ENCODE measurements at places on chromosomes 3 and 15.

GRCh38 chr3:46416125-46416810 lies 9.2 kb downstream of the CCRL2 start:
- no peak for DNase-seq

DNA sequence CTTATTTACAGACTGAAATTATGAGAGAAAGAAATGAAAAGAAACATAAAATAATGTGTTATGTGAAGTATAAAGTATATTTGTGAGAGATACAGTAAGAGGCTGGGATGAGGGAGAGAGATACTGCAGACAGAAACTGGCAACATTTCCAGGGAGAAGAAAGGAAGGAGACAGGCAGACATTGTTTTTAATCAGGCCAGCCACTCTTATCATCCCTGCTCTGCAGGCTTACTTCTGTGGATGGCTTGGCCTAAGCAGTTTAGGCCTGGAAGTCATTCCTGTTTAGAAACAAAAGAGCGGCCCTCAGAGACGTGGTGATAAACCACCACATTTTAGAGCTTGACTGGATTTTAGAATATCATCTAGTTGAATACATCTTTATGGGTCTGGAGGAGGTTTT lies 12.4 kb downstream of the PCCB start:
- no peak for DNase-seq

DNA sequence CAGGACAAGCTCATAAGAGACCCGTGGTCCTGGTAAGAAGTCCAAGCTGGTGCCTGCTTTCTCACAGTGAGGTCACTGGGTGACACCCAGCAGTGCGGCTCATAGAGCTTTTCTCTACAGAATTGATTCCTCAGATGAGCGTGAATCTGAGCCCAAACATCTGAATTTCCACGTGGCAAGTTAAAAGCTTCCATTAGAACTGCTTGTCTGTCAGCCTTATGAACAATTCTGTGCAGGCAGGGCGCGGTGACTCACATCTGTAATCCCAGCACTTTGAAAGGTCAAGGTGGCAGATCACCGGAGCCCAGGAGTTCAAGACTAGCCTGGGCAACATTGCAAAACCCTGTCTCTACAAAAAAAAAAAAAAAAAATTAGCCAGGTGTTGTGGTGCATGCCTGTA lies 113.1 kb upstream of the ABHD17C start:
- DNase-seq, result no peak

GRCh38 chr15:79041601-79042168 lies 48.9 kb downstream of the RASGRF1 start:
- no peak for DNase-seq

DNA sequence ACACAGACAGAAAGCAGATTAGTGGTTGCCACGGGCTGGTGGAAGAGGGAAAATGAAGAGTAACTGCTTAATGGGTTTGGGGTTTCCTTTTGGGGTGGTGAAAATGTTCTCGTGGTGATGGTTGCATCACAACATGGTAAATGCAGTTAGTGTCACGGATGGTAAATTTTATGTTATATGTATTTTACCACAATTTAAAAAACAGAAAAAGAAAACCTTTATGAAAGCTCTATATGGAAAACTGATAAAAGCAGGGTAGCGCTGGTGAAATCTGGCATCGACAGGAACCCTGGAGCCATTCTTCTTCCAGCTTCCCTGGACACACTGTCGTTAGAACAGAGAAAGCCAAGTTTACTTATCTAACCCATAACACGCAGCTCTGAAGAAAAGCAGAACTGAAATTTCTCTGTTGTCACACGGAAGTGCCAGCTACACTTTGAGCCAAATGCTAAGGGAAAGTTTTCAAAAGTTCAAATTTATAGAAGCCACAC lies 287.7 kb upstream of the NR2F2 start:
- no peak for DNase-seq

GRCh38 chr3:4712109-4712508 lies 219.0 kb downstream of the ITPR1 start:
- no peak for DNase-seq

GRCh38 chr3:128411574-128412064 lies 55.1 kb downstream of the DNAJB8 start:
- DNase-seq, result no peak

DNA sequence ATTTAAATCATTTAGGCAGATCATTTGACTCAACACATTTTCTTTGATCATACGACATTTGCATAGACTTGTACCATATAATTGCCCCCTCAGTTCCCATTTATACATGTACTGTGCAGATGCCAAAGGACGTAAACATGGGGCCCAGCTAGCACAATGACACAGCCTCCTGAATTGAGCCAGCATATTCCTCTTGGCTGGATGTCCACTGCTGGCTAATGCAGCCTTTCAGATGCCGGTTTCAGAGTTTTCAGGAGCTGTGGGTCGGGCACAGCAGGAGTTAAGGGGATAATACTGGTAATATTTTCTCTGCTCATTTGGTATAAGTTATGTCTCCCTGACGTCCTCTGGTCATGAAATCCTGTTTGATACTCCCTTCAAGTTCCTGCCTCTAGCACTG lies 39.4 kb downstream of the KAT2B start:
- peak; percentile 42 for DNase-seq

DNA sequence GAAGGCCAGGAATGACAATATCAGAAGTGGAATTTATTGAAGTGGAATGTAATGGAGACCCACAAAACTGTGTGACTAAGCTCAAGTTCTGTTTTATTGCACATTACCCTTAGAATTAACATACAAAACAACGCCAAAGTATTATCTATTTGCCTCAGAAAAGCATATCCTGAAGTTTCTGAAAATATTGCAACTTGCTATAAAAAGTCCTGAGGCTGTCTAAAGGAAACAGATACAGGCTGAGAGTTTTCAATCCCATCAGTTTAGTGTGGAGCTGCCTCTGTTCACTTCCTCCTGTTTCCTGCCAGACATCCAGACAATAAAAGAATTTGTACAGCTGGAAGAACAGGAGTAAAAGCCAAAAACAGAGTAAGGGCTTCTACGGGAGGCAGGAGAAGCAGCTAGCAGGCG lies 108.8 kb downstream of the FBN1 start:
- DNase-seq, result no peak

DNA sequence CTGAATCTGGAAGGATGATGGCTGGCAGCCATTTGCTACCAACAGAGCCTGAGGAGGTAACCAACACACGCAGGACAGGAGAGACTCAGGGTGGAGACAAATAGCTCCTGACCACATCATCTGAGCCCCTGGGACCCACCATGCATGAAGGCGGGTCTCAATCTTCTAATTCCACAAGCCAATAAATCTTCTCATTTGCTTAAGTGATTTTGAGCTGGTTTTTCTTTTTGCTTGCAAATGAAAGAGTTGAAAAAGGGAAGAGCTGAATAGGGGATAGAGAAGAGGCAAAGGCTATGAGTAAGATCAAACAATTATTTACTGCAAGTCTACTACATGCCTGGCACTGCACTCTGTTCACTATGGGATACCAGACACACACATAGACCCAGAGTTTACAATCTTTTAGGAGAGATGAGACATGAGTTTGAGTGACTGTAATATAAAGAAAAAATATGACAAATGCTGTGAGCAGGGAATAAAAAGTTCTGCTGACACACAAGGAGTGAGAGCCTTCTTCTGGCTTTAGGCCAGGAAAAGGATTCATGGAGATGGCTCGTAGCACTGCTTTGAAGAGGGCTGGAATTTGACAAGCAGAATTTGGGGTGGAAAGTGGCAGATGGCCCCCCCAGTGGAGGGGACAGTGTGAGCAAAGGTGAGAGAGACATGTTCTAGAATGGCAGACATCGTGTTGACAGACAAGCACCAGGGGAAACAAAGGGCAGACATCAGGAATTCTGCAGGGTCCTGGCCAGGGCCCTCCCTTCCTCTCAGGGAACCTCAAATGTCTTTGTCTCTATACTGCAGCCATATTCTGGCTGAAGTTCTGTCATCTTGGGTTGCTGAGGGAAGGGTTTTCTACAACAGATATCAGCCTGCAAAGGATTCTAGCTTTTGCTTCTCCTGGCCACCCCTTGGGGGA lies 69.8 kb upstream of the WNT5A start:
- no peak for DNase-seq

DNA sequence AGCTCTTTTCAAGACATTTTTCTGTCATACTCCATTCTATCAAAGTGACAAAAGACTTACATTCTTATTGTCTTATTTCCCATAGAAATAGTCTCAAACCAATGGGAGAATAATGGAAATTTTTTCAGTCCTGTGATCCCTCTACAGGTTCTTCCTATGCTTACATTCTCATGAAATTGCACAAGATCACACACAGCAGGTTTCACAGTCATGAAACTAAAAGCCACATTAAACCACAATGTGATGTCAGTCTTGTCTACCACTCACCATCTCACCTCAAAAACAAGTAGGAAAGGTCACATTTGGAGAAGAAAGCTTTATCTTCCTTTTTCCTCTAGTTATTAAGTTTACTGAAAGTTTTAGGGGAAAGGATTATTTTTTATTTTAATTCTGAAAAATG lies 161.0 kb upstream of the RORA start:
- no peak for DNase-seq

DNA sequence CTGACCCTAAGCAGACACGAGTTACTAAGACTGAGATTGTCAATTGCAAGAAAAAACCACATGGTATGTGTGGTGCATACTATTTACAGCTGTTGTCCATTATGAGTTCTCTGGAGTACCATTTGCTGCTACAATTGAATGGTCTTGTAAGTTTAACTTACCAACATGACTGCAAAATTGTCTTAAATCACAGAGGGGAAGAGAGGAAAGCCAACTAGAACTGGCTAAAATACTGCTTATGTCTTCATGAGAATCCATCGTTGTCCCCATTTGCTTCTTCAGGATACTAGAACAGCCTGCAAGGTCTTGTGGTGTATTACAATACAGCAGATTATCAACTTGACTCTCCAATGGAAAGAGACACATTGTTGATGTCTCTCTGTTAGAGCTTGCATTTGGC lies 313.2 kb downstream of the AGBL1 start:
- DNase-seq, result no peak

- DNase-seq, result no peak
These were observed 54.4 kb upstream of the EHHADH start for GRCh38 chr3:185308126-185308754.

GRCh38 chr3:113896930-113897329 lies 50.9 kb upstream of the ZDHHC23 start:
- no peak for DNase-seq

DNA sequence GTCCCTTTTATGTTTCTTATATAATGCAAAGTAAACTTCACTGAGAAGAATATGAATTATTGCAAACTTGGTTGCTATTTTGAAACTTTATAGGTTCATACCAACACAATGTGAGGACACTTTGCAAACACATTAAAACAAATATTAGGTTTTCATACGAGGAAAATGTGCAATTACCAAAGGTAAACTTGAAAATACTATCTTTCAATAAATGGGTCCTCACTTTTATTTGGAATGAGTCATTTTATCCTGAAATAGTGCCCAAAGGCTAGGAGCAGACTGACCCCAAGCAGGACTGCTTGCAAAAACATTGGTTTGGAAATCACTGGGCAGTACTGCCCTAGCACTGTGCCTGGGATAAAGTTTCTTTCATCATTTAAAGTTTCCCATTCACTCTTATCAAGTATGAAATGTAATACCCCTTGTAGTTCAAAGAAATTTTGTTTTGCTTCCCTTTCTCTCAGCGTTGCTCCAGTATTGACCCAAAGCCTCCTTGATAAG lies 396.5 kb downstream of the EPHA3 start:
- no peak for DNase-seq

- DNase-seq, result no peak
These were observed 135.0 kb downstream of the GREM1 start for GRCh38 chr15:32852771-32853170.

- DNase-seq, result no peak
These were observed 12.0 kb downstream of the TBC1D5 start for GRCh38 chr3:17730318-17730967.

- DNase-seq, result no peak
These were observed 58.8 kb downstream of the GADL1 start for GRCh38 chr3:30835667-30836066.

DNA sequence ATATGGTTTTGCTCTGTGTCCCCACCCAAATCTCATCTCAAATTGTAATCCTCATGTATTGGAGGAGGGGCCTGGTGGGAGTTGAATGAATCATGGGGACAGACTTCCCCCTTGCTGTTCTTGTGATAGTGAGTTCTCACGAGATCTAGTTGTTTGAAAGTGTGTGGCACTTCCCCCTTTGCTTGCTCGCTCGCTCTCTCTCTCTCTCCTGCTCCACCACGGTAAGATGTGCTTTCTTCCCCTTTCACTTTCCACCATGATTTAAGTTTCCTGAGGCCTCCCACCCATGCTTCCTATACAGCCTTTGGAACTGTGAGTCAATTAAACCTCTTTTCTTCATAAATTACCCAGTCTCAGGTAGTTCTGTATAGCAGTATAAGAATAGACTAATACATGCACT lies 60.7 kb downstream of the GSK3B start:
- no peak for DNase-seq

DNA sequence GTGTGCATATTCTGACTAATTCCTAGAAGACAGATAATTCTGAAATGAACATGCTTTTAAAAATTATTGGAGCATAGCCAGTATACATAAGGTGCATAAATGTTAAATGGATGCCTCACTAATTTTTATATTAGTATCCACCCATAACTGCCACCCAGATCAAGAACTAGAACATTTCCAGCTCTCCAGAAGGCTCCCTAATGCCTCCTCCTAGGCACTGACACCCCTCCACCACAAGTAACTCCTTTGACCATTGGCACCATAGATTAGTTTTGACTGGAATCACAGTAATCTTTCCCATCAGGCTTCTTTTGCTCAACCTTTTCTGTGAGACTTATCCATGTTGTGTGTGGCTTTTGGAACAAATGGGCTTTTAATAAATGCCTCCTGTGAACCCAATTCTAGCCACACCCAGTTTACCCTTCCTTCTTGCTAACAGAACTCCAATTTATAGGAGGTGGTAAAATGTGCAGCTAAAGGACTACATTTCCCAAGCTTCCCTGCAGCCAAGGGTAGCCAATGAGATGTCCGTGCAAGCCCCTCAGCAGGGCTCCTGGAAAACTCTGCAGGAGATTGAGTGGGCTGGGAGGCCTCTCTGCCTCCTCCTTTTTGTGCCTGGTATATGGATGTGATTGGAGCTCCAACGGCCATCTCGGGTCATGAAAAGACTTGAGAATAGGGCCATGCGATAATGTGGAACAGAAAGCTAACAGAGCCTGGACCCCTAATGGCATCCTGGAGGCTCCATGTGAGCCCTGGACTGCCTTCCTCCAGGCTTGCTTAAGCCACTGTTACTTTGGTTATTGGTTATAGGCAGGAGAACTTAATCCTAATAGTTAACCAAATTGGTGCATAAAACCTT lies 322.6 kb upstream of the TLE3 start:
- DNase-seq, result no peak

- DNase-seq, result peak; percentile 59
These were observed 36.8 kb upstream of the TSPAN3 start for GRCh38 chr15:77107531-77108355.

DNA sequence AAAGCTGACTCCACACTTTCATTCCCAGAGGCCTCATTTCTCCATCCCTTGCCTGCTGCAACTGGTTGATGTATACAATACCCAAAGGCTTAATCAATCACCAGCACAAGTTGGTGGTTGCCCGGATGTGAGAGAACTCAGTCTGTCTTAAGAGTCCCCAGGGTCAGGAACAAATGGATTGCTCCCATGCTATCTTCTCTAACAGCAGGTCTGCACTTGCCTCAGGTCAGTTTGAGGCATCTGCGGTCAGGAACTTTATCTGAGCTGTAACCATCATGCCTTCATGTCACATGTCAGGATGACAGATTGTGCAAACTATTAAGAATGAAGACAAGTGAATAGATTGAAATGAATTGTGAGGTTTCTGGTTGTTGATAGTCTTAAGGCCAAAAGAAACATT lies 56.1 kb downstream of the BFSP2 start:
- no peak for DNase-seq
